MCF 10A (cell line): ENCODE measurements at places on chromosomes 5 and 9. TPM values are rescaled to one million over a fixed set of nuclear protein-coding genes. Genes with fewer than 3 reads are reported as not detected.

- H3K27me3 ChIP-seq = peaks cover 21% of the 10 kb centered on the region
- no peak overlapping the region for H3K27ac ChIP-seq
- H3K4me1 ChIP-seq = no peaks in the 10 kb centered on the region
- H3K36me3 ChIP-seq = no peaks in the 10 kb centered on the region
- H3K4me3 ChIP-seq = no peak overlapping the region
These were observed 177.6 kb downstream of the DEPDC1B start for GRCh38 chr5:60522292-60522905.

- H3K27ac ChIP-seq = no peak overlapping the region
- peaks cover 15% of the 10 kb centered on the region for H3K4me1 ChIP-seq
- peaks cover 10% of the 10 kb centered on the region for H3K36me3 ChIP-seq
- H3K27me3 ChIP-seq = no peaks in the 10 kb centered on the region
- H3K4me3 ChIP-seq = no peak overlapping the region
These were observed 34.9 kb upstream of the TIFAB start for GRCh38 chr5:135487037-135487395.

- H3K4me3 ChIP-seq = no peak overlapping the region
- H3K27me3 ChIP-seq = peaks cover 12% of the 10 kb centered on the region
- no peak for DNase-seq
- no peak overlapping the region for H3K27ac ChIP-seq
- no peaks in the 10 kb centered on the region for H3K4me1 ChIP-seq
- no peaks in the 10 kb centered on the region for H3K36me3 ChIP-seq
These were observed 219.3 kb downstream of the CEMIP2 start for GRCh38 chr9:71549023-71549422.

Gene TCF7
- 0.29 and 0.42 TPM in 2 replicates for total RNA-seq

- H3K4me1 ChIP-seq = no peaks in the 10 kb centered on the region
- H3K27ac ChIP-seq = no peak overlapping the region
- peaks cover 80% of the 10 kb centered on the region for H3K27me3 ChIP-seq
- H3K4me3 ChIP-seq = no peak overlapping the region
- DNase-seq = no peak
These were observed 549.9 kb upstream of the CYLC2 start for GRCh38 chr9:102445181-102445747.

Gene REEP5
- 64.8 and 65.2 TPM in 2 replicates for total RNA-seq

DNA sequence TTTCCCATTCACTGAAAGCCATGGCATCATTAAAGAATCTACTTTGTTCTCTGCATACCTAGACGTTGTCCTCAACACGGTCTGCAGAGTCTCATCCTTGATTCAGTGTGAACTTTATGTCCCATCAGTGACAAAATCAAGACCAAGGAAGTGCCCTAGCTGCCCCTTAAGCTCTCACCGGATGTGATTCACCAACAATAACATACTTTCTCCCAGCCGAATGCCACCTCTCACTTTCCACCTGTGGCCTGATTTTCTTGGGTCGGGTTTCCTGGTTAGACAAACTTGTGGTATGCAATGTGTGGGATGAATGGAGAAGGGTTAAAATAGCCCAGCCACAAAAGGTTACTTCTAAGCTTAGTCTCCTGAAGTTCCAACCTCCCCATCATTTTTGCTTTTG is 145.3 kb upstream of the PAPPA start:
- no peak overlapping the region for H3K4me3 ChIP-seq
- peaks cover 14% of the 10 kb centered on the region for H3K4me1 ChIP-seq
- DNase-seq = peak; percentile 61
- H3K36me3 ChIP-seq = peaks cover 34% of the 10 kb centered on the region
- H3K27me3 ChIP-seq = no peaks in the 10 kb centered on the region

Gene TLN1
- 224 and 256 TPM in 2 replicates for total RNA-seq

GRCh38 chr5:149355688-149356087 is 2.2 kb upstream of the PCYOX1L start:
- H3K27me3 ChIP-seq = no peaks in the 10 kb centered on the region
- no peak overlapping the region for H3K27ac ChIP-seq
- H3K36me3 ChIP-seq = peaks cover 48% of the 10 kb centered on the region

- no peak for DNase-seq
- H3K27me3 ChIP-seq = no peaks in the 10 kb centered on the region
- H3K27ac ChIP-seq = no peak overlapping the region
- no peak overlapping the region for H3K4me3 ChIP-seq
These were observed 24.3 kb upstream of the NEURL1B start for GRCh38 chr5:172616730-172617129.

DNA sequence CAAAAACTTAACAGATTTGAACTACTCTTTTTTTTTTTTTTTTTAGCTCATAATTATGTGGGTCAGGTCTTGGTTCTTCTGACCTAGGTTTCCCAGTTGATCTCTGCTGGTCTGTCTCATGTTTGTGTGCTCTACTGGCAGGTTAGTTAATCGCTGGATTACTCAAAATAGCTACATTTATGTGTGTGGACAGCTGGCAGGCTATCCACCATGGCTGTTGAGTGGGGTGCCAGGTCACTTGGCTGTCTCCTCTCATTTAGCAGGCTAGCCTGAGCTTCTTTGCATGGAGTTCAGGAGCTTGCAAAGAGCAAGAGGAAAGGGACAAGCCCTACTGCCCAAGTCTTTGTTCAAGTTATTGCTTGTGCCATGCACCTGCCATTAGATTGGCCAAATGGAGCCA is 9.3 kb downstream of the ADCY2 start:
- peaks cover 26% of the 10 kb centered on the region for H3K27me3 ChIP-seq
- H3K36me3 ChIP-seq = no peaks in the 10 kb centered on the region
- H3K4me1 ChIP-seq = no peaks in the 10 kb centered on the region
- no peak for DNase-seq
- no peak overlapping the region for H3K27ac ChIP-seq

Gene NANS
- total RNA-seq = 80.8 and 102 TPM in 2 replicates

Gene PCDHGA8
- total RNA-seq = 0.28 and 0.56 TPM in 2 replicates

Gene SH3GL2
- not detected in 2 replicates for total RNA-seq

GRCh38 chr5:141734501-141735229 is 52.6 kb upstream of the ARAP3 start:
- H3K27me3 ChIP-seq = peaks cover 48% of the 10 kb centered on the region
- no peak overlapping the region for H3K4me3 ChIP-seq
- DNase-seq = peak; percentile 81
- H3K4me1 ChIP-seq = no peaks in the 10 kb centered on the region

DNA sequence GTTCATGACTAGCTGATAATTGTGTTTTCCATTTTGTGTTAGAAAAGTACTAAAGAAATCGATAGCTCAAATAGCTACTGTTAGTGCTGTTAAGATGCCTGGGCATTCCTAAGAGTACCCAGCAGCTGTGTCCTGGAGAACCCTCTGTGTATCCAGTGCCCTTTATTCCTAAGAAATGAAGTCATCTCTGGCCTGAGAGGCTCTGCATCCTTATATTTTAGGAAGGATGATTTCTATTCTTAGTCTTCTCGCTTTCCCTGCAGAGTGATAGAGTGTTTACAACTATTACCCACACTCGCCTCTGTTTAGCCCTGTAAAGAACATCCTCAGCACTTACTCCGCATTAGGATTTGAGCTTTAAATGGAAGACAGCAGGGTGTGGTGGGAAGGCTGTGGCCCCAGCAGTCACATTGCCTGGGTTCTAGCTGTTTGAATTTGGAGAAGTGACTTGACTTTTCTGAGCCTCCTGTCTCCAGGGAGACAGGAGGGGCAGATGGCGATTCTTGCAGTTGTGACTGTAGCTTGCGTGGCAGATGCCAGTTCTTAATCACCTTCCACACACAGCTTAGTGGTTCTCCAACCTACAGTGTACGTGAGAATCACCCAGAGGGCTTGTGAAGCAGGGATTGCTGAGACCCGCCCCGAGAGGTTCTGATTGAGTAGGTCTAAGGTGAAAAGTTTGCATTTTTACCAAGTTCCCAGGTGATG is 177.2 kb upstream of the PITX1 start:
- peaks cover 14% of the 10 kb centered on the region for H3K4me1 ChIP-seq
- no peak overlapping the region for H3K27ac ChIP-seq
- H3K27me3 ChIP-seq = peaks cover 10% of the 10 kb centered on the region
- DNase-seq = no peak
- no peak overlapping the region for H3K4me3 ChIP-seq
- H3K36me3 ChIP-seq = no peaks in the 10 kb centered on the region

Gene GALT
- total RNA-seq = 21.3 and 26.8 TPM in 2 replicates

- no peak for DNase-seq
- no peak overlapping the region for H3K27ac ChIP-seq
- no peaks in the 10 kb centered on the region for H3K4me1 ChIP-seq
- no peaks in the 10 kb centered on the region for H3K36me3 ChIP-seq
- H3K27me3 ChIP-seq = peaks cover 24% of the 10 kb centered on the region
These were observed 329.5 kb downstream of the ICE1 start for GRCh38 chr5:5751987-5752386.

GRCh38 chr9:129343424-129344375 is 165.6 kb upstream of the IER5L start:
- no peak overlapping the region for H3K27ac ChIP-seq
- no peak overlapping the region for H3K4me3 ChIP-seq
- H3K36me3 ChIP-seq = peaks cover 19% of the 10 kb centered on the region
- DNase-seq = no peak
- no peaks in the 10 kb centered on the region for H3K27me3 ChIP-seq

GRCh38 chr9:34591248-34591916 is 1.9 kb upstream of the CNTFR start:
- H3K27ac ChIP-seq = no peak overlapping the region
- H3K4me3 ChIP-seq = no peak overlapping the region
- peaks cover 59% of the 10 kb centered on the region for H3K27me3 ChIP-seq
- peaks cover 20% of the 10 kb centered on the region for H3K4me1 ChIP-seq
- no peaks in the 10 kb centered on the region for H3K36me3 ChIP-seq
- DNase-seq = peak; percentile 68

- no peaks in the 10 kb centered on the region for H3K27me3 ChIP-seq
- no peaks in the 10 kb centered on the region for H3K36me3 ChIP-seq
- no peak for DNase-seq
These were observed 353.8 kb upstream of the WWC1 start for GRCh38 chr5:167937635-167937998.

Gene MYO10
- 35.7 and 36.0 TPM in 2 replicates for total RNA-seq

DNA sequence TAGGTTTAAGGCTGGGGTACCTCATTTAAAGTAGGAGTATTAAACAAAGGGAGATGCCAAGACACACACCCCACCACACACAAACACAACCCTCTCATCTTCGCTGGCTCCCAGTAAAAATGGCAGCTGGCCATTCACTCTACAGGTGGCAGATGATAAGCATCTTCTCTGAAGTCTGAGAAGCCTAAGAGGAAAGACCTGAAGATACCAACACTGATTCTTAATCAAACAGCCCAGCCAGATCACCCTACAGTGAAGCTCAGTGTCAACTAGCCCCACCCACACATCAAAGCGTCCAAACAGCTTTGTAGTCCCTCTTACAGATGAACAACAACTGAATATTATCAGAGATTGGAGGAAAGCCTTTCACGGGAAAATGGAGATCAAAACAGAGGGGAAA is 59.5 kb downstream of the SPOCK1 start:
- no peaks in the 10 kb centered on the region for H3K27me3 ChIP-seq
- H3K4me3 ChIP-seq = no peak overlapping the region
- H3K36me3 ChIP-seq = no peaks in the 10 kb centered on the region
- no peak for DNase-seq
- no peaks in the 10 kb centered on the region for H3K4me1 ChIP-seq
- no peak overlapping the region for H3K27ac ChIP-seq

DNA sequence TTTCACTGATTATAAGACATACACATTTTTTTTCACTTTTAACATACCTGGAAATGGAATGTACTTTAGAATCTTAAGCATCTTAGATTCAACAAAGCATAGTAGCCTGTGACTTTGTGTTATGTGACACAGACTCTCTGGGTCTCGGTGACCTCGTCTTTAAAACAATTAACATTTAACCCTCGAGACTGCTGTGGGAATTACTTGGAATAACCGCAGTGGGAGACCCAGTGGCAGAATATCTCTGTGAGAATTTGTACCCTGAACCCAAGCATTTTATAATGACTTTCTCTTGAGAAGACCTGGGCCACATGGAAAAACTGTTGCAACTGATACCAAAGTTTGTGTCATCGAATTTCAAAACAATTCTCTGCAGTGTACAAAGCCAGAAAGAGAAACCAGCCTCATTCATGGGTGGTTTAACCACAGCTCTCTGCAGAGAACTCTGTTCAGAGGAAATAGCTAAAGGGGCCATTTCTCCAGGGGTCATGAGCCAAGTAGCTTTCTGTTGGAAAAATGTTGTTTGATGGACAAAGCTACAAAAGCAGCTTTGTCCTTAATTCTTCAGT is 10.0 kb upstream of the RETREG1 start:
- H3K27me3 ChIP-seq = peaks cover 34% of the 10 kb centered on the region
- H3K4me1 ChIP-seq = no peaks in the 10 kb centered on the region
- no peak overlapping the region for H3K4me3 ChIP-seq
- no peaks in the 10 kb centered on the region for H3K36me3 ChIP-seq
- peak; percentile 17 for DNase-seq

Gene AK1
- total RNA-seq = 75.9 and 94.3 TPM in 2 replicates

DNA sequence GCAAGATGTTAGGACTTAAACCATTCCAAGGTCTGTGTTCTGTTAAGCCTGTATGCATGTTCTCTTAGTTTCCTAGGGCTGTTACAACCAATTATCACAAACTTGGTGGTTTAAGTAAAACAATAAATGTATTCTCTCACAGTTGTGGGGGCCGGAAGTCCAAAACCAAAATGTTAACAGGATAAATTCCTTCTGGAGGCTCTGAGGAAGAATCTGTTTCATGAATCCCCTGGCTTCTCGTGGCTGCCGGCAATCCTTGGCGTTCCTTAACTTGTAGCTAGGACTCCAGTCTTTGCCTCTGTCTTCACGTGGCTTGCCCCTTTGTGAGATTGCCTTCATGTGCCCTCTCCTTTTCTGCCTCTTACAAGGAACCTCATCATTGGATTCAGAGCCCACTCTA is 30.4 kb downstream of the FEM1C start:
- no peak overlapping the region for H3K27ac ChIP-seq
- no peaks in the 10 kb centered on the region for H3K4me1 ChIP-seq
- DNase-seq = no peak
- H3K4me3 ChIP-seq = no peak overlapping the region
- H3K27me3 ChIP-seq = no peaks in the 10 kb centered on the region
- H3K36me3 ChIP-seq = peaks cover 16% of the 10 kb centered on the region

DNA sequence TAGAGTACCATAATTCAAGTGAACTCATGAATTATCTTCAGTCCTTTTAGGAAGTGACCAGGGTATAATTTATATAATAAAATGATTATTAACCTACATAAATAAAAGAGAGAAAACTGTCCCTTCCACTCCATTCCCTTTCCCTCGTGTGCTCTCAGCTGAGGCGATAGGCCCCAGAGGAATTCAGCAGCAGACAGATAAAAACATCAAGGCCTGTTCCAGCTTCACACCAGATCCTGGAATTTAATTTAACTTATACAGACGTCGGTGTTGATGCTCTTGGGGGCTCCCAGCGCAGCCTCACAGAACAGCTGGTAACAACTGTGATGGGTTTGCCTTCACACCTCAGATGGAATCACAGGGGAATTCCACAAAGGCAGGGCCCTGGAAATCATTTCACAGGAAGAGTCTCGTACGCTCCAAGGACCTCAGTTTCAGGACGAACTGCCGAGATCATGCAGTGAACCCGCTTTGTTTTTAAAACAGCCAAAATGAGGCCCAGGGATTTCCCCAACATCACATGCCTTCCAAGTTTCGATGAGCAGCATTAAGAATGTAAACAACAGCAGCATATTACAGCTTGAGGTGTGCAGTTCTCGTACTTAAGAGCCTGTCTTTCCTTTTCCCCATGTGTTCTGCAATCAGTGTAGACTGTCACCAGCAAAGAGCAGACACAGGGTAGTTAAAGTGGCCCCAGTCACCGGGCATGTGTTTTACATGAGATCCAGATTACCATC is 73.6 kb upstream of the ALDH1B1 start:
- H3K36me3 ChIP-seq = no peaks in the 10 kb centered on the region
- no peaks in the 10 kb centered on the region for H3K4me1 ChIP-seq
- DNase-seq = no peak
- no peak overlapping the region for H3K4me3 ChIP-seq

Gene MUSK
- total RNA-seq = not detected in 2 replicates

Gene SLC34A1
- total RNA-seq = not detected in 2 replicates
